ENCODE measurements at places on chromosomes 13 and 19.

GRCh38 chr13:94181461-94182107, 297.9 kb downstream of the DCT start:
- DNase-seq, result no peak

DNA sequence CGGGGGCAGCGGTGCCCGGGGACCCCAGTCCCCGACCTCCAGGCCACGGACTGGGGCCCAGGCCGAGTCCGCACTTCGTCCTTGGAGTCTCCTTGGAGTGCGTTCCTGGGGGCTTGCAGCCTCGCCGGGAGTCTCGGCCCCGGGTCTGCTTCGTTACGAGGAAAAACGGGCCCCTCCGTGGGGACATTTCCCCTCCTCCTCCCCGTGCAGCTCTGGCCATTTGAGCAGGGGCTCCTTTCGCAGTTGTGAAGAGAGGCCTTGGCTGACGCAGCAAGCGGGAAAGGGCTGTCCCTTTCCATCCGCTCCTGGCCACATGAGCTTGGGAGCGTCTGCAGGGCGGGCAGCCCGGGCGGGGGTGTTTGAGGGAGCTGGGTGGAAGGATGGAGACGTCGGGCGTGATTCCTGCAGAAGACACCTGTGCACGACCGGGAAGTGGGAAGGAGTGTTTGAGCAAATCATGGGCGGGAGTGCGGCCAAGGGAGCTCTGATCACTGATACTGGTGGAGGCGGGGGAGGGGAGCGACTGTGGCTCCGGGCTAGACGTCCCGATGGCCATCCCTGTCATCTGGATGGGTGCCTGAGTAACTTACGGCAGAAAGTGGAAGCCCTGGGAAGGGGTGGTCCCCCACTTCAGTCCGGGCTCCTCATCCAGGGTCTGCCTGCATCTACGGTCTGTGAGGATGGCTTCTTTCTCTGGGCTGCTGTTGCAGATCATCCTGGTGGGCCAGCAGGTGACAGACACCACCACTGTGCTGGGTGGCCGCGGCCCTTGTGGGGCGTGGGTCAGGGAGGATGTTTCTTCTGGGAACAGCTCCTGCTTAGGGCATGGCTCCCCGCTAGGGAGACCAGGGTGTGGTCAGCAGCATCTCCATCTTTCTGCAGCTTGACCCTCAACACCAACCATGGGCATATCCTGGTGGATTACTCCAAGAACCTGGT, 736 bp downstream of the GPI start:
- DNase-seq, result peak; percentile 72

DNA sequence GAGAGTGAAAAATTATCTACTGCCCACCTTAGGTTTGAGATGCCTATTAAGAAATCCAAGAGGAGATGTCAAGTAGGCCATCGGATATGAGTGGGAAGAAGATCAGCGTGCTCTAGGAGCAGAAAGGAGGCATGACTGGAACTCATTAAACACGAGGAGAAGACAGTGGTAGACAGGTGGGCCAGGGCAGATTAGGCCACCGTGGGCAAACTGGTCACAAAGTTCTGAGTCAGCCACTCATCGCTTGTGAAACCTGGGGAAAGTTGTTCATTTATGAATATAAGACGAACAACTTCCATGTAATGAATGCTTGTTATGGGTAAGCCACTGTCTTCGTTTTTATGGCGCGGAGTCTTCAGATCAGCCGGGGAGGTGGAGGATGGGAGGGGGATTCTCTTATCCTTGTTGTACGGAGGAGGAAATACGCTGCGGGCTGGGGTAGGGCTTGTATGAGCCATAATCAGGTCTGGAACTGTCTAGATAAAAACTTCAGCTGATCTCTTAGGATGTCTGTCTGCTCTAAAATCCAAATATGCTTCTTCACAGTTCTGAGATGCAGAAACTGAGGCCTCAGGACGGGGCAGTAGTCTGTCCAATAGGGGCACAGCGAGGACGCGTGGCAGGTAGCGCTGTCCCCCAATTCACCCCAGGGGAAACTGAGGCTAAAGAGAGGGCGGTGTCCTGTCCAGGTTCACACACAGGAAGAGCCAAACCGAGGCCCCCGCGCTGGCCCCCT, 1.1 kb upstream of the ZNF444 start:
- DNase-seq, result peak; percentile 84

- DNase-seq, result no peak
These were observed 284.7 kb downstream of the TSHZ3 start for GRCh38 chr19:31064491-31064890.

- DNase-seq, result no peak
These were observed 57.9 kb downstream of the SPACA7 start for GRCh38 chr13:112434032-112434431.

DNA sequence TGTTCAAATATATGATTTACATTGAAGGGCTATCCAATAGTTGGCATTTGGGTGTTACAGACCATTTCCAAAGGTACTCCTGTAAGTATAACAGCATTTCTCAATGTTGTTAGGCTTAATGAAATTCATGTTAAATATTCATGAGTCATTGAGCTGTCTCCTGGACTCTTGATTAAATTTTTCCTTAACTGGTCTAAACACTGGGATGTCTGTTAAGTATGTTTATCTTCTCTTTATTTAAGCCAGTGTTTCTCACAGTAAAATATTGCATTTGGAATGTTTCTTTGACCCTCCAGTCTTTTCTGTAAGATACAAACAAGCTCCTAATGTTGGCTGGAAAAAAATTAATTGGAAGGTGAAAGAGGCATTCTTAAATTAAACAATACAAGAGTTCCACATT, 402.5 kb upstream of the HTR2A start:
- DNase-seq, result no peak

DNA sequence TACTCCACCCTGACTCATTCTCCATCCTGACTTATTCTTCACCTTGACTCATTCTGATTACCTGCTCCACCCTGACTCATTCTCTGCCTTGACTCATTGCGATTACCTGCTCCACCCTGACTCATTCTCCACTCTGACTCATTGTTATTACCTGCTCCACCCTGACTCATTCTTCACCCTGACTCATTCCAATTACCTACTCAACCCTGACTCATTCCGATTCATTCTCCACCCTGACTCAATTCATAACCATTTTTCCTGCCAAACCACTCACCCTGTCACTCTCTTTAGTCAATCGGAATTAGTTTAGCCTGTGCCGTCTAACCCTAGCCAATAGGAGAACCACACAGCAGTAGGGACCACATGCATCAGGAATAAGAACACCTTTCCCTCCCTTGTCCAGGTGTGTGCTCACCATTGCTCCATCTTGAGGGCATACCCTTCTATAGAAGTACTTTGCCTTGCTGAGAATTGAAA, 1227.4 kb upstream of the PCDH20 start:
- DNase-seq, result no peak

- DNase-seq, result no peak
These were observed 4.2 kb upstream of the ISYNA1 start for GRCh38 chr19:18441804-18442788.

All from NCI-H2227 treated with DMSO at 0.1 percent for 48 hours (cell line).